ENCODE measurements at places on chromosomes 2 and 18. TPM values are rescaled to one million over a fixed set of nuclear protein-coding genes. Genes with fewer than 3 reads are reported as not detected.

KRTCAP3 gene
- total RNA-seq, result 44.1 TPM

DAW1 gene
- 0.35 TPM for total RNA-seq

OR6B2 gene
- total RNA-seq, result not detected

CTLA4 gene
- not detected for total RNA-seq

TUBA3E gene
- total RNA-seq, result not detected

RGPD3 gene
- 0.09 TPM for total RNA-seq

UPP2 gene
- total RNA-seq, result not detected

SP100 gene
- 25.7 TPM for total RNA-seq

IL18RAP gene
- not detected for total RNA-seq

OTX1 gene
- total RNA-seq, result 4.2 TPM

DCC gene
- not detected for total RNA-seq
